ENCODE measurements at places on chromosomes 7 and 10.

DNA sequence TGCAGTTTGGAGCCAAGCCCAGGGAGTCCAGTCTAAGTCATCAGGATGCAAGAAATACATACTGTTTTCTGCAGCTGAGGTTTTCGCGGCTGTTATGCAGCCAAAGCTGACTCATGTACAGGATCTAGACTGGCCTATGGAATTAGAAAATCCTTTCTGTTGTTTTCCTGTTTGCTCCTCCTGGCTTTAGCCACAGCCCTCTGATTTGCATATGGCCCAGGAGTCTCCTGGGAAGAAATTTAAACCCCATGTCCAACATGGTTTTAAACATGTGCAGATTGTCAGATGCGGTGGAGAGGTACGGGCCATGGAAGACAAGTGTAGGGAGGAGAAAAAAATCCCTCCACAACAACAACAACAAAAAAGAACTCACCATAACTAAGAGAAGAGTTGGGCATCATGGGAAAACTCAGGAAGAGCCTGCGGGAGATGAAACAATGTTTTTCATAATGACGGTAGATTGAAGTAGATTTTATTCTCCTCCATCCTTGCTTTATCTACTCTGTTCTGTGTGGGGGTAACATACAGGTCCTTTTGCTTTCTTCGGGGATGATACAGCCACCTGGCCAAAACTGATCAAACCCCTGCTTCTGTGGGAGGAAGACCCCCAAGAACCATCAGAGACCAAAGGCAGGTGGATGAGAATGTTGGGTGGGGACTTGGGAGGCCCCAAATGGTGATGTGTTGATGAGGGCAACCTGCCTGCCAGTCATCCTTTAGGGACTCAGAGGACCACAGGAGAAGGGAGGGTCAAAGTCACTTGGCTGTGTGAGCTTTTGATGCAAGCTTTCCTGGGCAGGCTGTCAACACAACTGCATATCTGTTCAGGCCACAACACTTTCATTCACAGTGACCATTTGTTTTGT lies 29.8 kb upstream of the GNA12 start:
- DNase-seq = peak; percentile 46

DNA sequence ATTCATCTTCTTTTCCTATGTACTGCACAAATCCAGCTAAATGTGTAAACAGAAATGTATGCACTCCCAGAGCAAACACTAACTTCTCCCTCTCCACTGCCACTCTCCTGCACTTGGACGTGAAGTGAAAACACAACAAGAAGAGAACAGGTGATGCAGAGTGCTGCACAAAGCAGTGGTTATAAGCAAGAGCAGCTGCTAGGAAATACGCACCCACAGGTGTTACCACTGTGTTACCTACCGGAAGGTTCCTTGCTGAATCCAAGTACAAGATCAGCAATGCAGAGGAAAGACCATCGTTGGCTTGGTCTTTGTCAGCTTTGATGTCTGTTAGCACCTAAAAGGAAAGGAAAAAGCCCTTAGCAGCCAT lies 54.6 kb upstream of the NCAPG2 start:
- peak; percentile 91 for DNase-seq

DNA sequence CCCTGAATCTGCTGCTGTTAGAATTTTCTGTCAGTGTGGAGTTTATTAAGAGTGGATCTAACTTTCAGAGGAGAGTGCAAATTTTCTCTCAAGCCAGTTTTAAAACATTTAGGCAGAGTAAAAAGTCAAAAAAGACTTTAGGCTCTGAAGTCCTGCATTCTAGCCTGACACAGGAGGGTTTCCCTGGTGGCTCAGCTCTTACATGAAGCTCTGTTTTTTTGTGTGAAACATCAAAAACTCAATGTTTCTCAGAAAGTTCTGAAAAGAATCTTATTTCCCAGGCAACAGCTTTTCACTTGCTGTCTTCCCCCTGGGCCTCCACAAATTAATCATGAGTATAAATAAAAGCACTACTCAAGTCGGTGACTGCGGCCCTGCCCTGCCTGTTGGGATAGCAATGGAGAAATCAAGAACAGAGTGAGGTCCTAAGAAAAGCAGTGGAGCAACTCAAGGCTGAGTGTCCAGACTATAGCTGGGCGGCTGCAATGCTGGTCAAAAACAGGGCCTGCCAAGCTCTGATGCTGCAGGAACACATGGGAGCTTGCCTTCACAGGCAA lies 22.3 kb upstream of the WDR11 start:
- DNase-seq = no peak

GRCh38 chr10:75980419-75981002 lies 549.1 kb downstream of the LRMDA start:
- no peak for DNase-seq

DNA sequence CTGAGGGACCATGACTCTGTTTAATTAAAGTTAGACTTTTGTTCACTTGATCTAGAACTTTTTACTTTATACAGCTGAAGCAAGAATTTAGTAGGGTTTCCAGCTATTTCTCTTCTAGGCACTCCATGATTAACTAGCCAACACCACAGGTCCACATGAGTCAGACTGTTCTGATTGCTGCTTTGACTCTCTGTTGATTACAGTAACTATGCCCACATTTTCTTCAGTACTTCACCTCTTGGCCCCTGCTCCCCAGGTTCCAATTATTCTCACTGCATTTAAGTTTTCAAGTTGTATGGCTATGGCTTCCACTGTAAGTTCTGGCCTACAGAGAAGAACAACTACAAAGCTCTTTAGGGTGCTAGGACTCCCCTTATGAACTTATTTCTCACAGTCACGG lies 737.2 kb upstream of the IGFBP3 start:
- no peak for DNase-seq

- no peak for DNase-seq
Measured at GRCh38 chr10:22332116-22332692, 11.3 kb downstream of the BMI1 start.

- DNase-seq = peak; percentile 88
Measured at GRCh38 chr7:140506788-140507464, 27.6 kb upstream of the MKRN1 start.

- no peak for DNase-seq
Measured at GRCh38 chr7:41010418-41010817, 692.5 kb downstream of the INHBA start.

- DNase-seq = no peak
Measured at GRCh38 chr10:26367771-26368170, 70.4 kb upstream of the APBB1IP start.

Data from NCI-H510A treated with DMSO at 0.1 percent for 48 hours (cell line).